ENCODE measurements at places on chromosomes 7 and 10. TPM values are rescaled to one million over a fixed set of nuclear protein-coding genes. Genes with fewer than 3 reads are reported as not detected.

CALCR gene
- total RNA-seq: 0.16 TPM

ADRA2A gene
- 7.2 TPM for total RNA-seq

AS3MT gene
- 0.29 TPM for total RNA-seq

CDK6 gene
- total RNA-seq: 24.8 TPM

NKX2-3 gene
- not detected for total RNA-seq

RPEL1 gene
- total RNA-seq: not detected

LRRC61 gene
- total RNA-seq: 14.1 TPM

OPALIN gene
- not detected for total RNA-seq

FGFR2 gene
- total RNA-seq: 36.2 TPM

TSPAN15 gene
- total RNA-seq: 156 TPM

MYO1G gene
- total RNA-seq: 6.0 TPM

- no peak for DNase-seq
Measured at GRCh38 chr7:139038691-139039090, 2.8 kb upstream of the ZC3HAV1L start.

DNA sequence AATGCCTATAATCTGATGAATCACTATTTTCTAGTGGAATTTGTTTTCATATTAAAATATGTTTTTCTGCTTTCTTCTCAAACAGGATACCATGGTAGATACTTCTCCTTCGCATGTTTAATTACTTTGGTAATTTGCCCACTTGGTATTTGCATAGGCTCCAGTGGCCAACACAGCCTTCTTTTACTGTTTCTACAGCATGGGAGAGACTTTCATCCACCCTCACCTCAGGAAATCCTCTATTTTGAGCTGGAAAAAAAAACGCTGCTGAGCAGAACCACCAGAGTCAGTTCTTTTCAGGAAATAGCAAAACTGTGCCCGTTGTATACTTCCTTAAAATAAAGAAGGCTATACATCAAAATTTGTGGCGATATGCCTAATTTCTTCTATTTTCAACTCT is 213.3 kb downstream of the MDFIC start:
- DNase-seq: no peak

- DNase-seq: no peak
Measured at GRCh38 chr10:28788252-28788651, 110.9 kb downstream of the BAMBI start.

DNA sequence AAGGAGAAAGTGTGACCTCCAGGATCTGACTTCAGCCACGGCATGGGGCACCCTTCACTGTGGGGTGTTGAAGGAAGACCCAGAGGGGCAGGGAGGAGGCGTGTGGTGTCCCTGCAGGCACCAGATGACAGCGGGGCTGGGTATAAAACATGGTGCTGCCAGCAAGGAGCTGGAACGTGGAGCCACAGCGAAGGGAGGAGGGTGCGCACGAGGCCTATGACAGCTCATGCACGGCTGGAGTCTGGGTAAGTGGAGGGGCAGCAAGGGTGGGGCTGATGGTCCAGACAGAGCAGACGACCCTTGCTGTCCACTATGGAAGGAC is 27.8 kb upstream of the FOXL3 start:
- no peak for DNase-seq

GRCh38 chr7:85565276-85565675 is 378.4 kb upstream of the SEMA3D start:
- DNase-seq: no peak

DNA sequence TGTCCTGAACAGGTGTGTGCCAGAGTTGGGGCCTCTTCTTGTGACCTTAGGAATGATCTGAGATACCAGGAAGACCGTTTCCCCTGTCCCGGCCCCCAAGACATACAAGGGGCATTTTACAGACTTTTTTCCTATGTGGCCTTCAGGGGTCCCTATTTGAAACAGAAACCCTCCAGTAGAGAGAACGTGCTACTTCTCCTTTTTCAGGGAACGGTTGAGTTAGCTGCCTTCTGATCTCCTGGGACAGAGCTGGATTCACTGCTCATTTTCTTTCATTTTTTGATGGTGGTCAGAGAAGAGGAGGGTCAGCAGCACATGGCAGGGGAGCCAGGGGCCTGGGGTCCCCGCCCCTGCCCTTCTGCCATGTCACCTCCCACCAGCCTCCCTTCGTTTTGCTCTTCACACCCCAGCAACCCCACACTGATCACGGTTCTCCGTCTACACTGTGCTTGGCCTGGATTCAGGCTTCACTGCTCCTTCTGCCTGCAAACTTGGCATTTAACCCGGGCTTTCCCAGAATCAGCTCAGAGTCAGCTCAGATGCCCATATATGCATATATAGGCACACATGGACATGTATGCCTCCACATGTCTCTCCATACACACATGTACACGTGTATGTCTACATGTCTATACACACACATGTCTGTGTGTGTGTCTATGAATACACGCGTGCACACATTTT is 138.1 kb upstream of the BTBD16 start:
- no peak for DNase-seq

DNA sequence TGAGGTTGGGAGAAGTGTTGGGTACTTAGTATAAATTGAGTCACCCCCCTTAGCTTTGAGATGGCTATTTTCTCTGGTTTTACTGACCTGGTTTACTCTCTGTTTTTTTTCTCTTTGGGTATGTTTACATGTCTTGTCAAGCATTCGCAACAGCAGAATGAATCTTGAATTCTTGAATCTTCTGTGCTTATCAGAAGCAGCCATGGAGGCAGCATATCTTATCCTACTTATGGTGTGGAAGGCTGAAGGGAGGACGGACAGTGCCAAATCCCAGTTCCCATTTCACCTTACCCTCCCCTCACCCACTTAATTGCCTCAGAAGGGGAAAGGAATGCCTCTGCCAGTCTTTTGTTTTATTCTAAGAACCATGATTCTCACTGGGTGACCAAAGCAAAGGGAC is 3.7 kb downstream of the SND1 start:
- DNase-seq: no peak

- DNase-seq: no peak
Measured at GRCh38 chr10:101103430-101103829, 27.7 kb upstream of the TLX1 start.

DNA sequence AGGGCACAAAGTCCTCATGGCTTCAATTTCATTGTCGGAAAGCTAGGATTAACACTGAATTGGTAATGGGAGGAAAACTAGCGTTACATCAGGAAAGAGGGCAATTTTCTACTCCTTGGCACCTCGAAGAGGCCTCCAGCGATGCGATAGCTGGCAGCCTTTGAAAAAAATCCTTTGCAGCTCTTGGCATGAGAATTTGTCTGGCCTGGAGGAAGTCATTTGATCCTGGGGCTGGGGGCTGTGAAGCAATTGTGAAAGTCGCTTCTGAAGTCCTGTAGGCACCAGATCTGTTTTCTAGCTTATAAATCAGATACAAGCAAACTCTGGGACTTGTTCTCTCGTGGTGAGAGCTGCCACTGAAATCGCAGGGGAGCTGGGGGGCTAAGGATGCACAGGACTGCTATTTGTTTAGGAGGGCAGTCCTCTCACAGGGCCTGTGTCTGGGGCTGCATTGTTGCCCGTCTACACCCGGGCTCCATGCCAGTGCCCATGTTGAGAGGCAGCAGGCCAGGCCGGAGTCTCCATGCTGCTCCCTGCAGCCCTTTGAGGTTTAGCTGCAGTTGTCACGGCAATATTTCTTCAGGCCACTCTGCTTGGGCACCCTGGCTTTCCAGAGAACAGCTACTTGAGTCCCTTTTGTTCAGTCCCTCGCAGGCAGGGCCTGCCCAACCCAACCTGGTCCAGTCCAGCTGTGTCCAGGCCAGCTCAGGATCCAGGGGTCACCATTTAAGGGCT is 206.8 kb upstream of the LYZL1 start:
- no peak for DNase-seq

- no peak for DNase-seq
Measured at GRCh38 chr7:25735674-25736242, 416.2 kb upstream of the NFE2L3 start.

- no peak for DNase-seq
Measured at GRCh38 chr10:32072025-32072800, 16.0 kb upstream of the KIF5B start.

DNA sequence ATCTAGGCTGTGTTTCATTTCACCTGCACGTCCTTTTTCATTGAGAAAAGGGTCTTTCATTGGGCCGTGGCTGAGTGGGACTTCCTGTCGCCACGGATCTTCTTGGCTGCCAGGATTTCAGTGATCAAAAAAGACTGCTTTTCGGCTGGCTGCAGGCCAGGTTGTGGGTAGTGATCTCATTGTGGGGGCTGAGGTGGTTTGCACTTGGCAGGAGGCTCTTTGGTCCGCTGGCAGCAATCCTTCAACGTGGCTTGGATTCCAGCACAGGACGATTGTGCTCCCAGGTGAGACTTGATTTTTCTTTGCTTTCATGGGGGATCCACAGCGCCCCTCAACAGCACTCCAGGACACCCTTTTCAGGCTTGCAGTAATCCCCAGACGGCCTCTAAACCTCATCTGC is 29.0 kb upstream of the ZNF273 start:
- no peak for DNase-seq

- no peak for DNase-seq
Measured at GRCh38 chr7:67453580-67454380, 457.1 kb downstream of the TYW1 start.

DNA sequence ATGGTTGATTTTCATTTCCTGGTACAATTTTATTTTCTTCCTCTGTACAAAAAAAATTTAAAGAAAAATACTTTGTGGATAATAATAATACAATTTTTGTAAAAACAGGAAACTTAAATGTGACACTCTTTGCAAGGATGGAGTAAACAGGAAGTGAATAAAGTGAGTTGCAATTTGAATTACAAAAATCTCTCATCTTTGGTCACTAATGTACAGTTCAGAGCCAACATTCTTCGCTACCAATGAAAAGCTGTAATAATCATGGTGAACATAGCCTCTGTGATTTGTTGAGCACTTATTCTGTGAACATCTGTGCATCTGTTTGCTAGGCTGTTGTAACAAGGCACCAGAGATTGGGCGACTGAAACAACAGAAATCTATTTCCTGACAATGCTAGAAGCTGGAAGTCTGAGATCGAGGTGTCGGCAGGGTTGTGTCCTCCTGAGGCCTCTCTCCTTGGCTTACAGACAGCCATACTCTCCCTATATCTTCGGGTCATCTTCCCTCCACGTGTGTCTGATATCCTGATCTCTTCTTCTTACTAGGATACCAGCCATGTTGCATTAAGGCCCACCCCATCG is 295.3 kb upstream of the KLF6 start:
- DNase-seq: no peak

- peak; percentile 80 for DNase-seq
Measured at GRCh38 chr10:11685787-11686218, 56.4 kb upstream of the ECHDC3 start.

GRCh38 chr10:23439961-23440889 is 1.4 kb downstream of the OTUD1 start:
- peak; percentile 45 for DNase-seq

- DNase-seq: peak; percentile 51
Measured at GRCh38 chr10:72260976-72261783, 12.5 kb upstream of the DDIT4 start.

GRCh38 chr10:24898501-24898900 is 53.9 kb downstream of the PRTFDC1 start:
- DNase-seq: no peak

DNA sequence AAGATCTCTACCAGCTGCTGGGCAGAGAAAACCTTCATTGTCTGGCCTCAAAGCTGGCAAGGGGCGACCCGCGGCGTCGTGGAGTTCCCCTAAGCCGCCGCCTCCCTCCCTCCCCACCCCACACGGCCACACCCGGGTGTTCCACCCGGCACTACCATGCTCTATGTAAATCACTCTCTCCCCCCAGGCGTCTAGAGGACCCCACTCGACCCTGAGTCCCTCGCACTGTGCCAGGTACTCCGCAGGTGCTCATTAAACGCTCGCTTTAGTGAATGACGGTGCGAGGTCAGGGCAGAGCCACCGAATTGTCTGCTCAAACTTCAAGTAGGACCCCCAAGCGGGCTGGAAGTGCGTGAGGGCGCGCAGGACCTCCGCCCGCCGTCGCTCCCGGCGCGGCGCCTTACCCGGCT is 628 bp downstream of the PARP12 start:
- DNase-seq: no peak

- no peak for DNase-seq
Measured at GRCh38 chr7:101792051-101792681, 25.3 kb upstream of the CUX1 start.

DNA sequence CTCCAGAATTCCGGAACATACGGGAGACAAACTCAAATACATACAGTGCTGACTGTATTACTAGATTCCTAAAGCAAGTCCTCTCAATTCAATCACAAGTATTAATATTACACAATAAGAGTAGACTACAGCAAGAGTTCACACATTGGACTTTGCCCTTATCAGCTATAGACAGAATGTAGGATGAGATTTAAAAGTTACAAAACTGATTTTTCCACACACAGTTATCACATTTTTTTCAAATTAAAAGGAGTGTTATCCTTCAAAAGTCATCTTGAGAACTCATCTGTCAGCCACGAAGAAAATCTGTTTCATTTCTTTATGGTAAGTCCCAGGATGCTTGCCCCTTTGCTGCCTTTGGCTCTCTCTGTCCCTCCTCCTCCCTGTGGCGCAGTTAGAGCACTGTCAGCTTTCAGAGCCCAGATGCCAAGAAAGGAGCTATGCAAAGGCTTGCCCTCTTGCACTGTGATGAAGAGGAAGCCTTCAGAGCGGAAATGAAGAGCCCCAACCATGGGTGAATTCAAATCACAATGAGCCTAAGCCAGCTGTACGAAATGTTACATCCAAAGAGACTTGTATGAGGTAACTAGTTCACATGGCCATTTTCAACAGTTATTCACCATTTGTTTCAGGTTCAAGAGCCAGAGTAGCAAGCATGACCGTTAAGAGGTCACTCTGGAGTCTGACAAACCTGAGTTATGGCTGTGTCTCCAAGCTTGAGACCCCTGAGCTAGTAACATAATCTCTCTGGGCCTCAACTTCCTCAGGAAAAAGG is 10.7 kb downstream of the NCOA4 start:
- DNase-seq: no peak

GRCh38 chr10:60901561-60902235 is 42.3 kb downstream of the RHOBTB1 start:
- DNase-seq: no peak

DNA sequence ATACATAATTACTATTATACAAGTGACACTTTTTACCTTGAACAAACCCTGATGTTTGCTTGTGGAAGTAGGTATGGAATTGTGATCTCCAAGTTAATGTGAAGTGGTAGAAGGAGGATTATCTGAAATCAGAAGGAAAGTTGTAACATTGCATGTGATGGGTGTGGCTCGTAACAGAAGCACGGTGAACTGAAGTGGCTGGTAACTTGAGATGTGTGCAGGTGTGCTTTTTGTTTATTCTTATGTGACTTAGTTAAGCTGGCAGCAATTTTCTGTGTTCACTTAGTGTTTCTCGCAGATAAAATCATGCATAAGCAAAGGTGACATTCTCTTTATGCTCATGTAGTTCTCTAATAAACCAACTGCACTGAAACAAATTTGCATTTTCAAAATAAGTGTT is 82.3 kb downstream of the ZEB1 start:
- no peak for DNase-seq

DNA sequence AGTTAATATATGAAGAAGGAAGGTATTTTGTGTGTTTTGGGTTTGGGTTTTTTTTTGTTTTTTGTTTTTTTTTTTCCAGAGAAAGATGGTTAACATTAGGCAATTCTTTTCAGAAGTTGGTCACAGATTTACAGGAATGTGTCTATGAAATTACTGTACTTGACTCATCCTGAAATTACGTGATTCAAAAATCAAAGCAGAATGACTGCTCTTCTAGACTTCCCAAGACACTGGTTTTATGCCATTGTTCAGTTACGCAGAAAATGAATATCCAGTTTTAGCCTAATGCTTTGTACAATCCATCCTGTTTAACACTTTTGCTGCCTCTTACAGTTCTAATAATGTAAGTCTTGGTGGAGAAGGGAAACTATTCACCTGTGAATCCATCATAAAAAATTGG is 39.7 kb upstream of the CELF2 start:
- DNase-seq: no peak
